HT1080 (cell line): ENCODE measurements at places on chromosomes 13 and 19. TPM values are rescaled to one million over a fixed set of nuclear protein-coding genes. Genes with fewer than 3 reads are reported as not detected.

GJA3 gene
- 0.56 and 0.84 TPM in 2 replicates for total RNA-seq

JAK3 gene
- 0.06 TPM in 1 of 2 replicates, not detected in the other for total RNA-seq

SMIM44 gene
- total RNA-seq, result not detected in 2 replicates

TMEM272 gene
- not detected in 2 replicates for total RNA-seq

RAB4B gene
- total RNA-seq, result 9.2 and 10.6 TPM in 2 replicates

MCF2L gene
- total RNA-seq, result 0.53 TPM in 1 of 2 replicates, not detected in the other

NLRP9 gene
- total RNA-seq, result not detected in 2 replicates

ZNF234 gene
- 6.7 and 8.1 TPM in 2 replicates for total RNA-seq

SIGLEC5 gene
- not detected in 2 replicates for total RNA-seq

NALCN gene
- 3.1 and 3.3 TPM in 2 replicates for total RNA-seq

PRSS57 gene
- total RNA-seq, result not detected in 2 replicates

DNA sequence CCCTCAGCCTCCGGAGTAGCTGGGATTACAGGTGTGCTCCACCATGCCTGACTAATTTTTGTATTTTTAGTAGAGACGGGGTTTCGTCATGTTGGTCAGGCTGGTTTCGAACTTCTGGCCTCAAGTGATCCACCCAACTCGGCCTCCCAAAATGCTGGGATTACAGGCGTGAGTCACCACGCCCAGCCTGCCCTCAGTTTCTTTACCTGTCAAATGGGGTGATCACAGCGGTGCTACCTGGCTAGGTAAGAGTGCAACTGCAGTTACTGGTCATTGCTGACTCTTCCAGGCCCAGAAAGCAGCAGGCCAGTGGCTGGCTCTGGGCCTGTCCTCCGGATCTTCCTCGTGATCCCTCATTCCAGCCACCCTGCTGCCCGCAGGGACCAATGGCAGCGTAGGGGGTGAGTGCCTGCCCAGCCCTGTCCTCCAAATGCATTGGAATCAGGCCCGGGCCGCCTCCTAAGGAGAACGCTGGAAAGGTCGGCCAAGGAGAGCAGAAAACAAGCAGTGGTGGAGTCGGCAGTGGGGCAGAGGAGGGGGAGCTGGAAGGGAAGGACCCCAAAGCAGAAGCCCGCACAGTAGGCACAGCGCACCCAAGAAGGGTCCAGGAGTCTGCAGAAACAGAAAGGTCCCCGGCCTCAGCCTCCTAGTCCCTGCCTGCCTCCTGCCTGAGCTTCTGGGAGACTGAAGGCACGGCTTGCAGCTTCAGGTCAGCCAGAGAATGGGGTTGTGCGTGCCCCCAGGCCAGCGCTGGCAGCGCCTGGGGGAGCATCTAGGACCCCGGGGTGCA is 1.8 kb upstream of the SLC27A1 start:
- DNase-seq, result no peak

GRCh38 chr13:19596086-19596485 is 34.8 kb upstream of the TPTE2 start:
- DNase-seq, result no peak

- no peak for DNase-seq
These were observed 16.8 kb upstream of the TM9SF2 start for GRCh38 chr13:99484473-99484872.

- DNase-seq, result peak; percentile 37
These were observed at the start of gene HTR2A for GRCh38 chr13:46896341-46897137. Gene HTR2A (minus strand): TSS chr13:46897053. CDS start chr13:46895906, 1,147 bp downstream.

GRCh38 chr13:110405597-110406450 is 98.7 kb downstream of the COL4A2 start:
- peak; percentile 75 for DNase-seq

GRCh38 chr13:79581870-79582315 is 100.9 kb downstream of the NDFIP2 start:
- DNase-seq, result peak; percentile 82

DNA sequence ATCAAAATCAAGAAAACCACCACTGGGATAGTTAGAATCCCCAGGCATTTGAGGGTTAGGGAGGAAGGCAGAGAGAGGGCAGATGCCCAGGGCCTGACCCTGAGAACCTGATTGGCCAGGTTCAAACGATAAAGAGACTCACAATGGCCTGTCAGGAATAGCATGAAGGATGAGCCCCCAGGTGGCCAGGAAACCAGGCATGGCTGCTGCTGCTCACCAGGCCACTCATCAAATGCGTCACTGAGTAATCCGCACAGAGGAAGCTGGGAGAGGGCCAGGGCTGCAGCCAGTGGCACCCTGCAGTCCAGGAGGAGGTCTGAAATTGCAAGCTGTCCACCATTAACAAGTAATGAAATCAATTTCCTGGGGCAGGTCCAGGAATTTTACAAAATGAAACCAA is 111.3 kb downstream of the KATNAL1 start:
- DNase-seq, result peak; percentile 81

GRCh38 chr13:93903909-93904308 is 575.6 kb downstream of the DCT start:
- no peak for DNase-seq

DNA sequence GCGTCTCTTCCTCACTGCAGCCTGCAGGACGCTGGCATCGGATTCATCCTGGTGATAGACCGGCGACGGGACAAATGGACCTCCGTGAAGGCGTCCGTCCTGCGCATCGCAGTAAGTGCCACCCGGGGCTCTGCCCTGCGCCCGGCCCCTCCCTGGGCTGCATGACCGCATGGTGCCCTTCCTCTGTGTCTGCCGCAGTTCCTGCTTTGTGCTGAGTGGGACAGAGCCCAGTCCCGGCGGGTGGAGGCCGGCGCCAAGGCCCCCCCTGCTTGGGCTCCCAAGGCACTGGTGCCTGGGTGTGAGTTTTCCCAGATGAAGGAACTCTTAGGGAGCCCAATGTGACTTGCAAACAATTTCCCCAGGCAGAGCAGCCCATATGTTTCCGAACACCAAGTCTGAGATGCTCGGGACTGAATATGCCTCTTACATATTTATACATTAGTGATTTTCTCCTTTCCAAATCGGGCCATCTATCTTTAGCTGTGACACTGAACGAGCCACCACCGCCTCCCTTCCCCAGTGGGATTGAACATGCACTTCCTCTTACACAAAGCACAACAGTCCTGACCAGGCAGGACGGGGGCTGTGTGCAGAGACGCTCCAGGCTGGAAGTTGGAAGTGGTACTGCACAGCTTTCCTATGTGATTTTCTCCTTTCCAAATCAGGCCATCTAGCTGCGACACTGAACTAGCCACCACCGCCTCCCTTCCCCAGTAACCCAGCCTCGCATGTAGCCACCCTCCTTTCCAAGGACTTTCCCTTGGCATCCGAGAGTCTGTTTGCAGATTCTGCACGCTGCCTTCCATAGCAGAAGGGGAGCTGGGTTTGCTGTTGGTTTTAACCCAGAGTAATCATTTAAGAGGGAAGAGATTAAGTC is 60.1 kb upstream of the F7 start:
- no peak for DNase-seq

GRCh38 chr13:81745391-81745790 is 1404.5 kb upstream of the SPRY2 start:
- no peak for DNase-seq

- DNase-seq, result no peak
These were observed 213.7 kb downstream of the ZIC5 start for GRCh38 chr13:99757756-99758459.

DNA sequence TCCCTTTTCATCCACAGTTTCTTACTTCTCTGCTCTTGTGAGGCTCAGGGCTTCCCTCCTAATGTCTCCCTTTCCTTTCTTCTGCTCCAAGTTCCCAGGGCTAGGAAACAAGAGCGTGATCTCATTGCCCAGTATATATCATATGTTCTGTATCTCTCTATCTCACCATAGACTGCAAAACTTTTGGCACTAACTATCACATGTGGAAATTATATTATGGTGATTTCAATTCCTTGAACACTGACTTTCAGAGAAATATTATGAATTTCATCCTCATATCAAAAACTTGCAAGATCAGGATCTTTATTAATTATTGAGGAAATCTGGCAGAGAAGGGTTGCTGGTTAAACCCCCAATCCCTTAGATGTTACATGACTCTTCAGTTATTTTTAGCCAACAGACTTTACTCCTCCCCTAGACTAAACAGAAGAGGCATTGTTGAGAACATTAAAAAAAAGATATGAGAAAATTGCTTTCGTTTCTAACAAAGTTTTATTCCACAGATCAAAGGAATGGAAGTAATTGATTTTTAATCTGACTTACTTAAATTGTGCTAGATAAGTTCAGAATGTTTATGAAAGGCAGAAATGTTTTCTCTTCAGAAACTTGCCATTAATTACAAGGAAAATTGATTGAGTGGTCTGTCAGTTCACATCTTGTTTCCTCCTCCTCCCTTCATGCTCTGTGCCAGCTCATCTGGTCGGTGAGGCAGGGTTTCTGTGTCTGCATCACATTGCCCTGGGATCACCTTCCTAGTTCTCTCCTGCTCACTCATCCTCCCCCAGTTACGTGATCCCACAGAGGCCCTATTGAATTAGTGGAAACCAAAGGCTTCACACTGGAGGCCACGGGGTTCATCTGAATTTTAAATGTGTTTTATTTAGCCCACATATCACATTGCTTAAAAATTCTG is 378.5 kb downstream of the LMO7 start:
- peak; percentile 85 for DNase-seq

DNA sequence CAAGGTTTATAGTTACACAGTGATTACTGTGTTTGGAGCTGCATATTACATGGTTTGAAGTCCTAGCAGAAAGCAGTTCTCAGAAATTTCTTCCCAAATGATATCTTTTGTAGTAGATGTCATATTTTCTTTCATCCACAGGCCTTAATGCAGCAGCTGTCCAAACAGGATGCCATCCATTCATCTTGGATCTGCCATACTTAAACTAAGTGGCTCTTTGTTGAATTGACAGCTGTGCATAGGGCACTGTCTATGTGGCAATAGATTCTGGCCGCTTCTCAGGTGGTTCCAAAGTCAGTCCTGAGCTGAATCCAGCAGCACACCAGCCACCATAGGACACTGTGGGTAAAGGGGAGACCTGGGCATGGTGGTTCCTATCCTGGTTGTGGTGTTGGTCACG is 41.6 kb upstream of the SPRY2 start:
- no peak for DNase-seq

- DNase-seq, result no peak
These were observed 6.5 kb downstream of the DOT1L start for GRCh38 chr19:2170219-2170618.
